ENCODE measurements at places on chromosomes 1 and 21.

DNA sequence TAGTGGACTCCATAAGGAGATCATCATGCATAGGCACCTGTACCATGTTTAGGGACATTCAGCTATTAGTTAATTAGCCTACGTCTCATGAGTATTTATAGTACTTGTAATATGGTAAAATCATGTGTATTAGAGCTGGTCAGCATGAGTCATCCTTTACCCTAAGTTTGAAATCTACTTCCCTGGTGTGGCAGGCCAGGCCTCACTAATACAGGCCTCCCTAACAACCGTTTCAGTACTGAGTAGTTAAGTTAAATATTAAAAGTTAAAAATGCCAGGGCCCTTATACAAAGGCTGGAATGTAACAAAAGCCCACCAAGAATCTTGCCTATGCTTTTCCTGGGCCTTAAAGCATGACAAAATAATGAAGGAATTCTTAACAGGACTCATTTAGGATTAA is 356.3 kb upstream of the DPYD start:
- no peak for DNase-seq

- DNase-seq = no peak
Observed at GRCh38 chr1:50252196-50252595, 143.5 kb downstream of the ELAVL4 start.

GRCh38 chr1:174777262-174777661 is 222.5 kb upstream of the CACYBP start:
- DNase-seq = no peak

GRCh38 chr21:34055615-34056014 is 17.8 kb upstream of the MRPS6 start:
- no peak for DNase-seq

GRCh38 chr21:33619726-33620125 is 21.8 kb downstream of the CRYZL1 start:
- DNase-seq = no peak

- no peak for DNase-seq
Observed at GRCh38 chr1:43381612-43382011, 8.0 kb downstream of the MED8 start.

DNA sequence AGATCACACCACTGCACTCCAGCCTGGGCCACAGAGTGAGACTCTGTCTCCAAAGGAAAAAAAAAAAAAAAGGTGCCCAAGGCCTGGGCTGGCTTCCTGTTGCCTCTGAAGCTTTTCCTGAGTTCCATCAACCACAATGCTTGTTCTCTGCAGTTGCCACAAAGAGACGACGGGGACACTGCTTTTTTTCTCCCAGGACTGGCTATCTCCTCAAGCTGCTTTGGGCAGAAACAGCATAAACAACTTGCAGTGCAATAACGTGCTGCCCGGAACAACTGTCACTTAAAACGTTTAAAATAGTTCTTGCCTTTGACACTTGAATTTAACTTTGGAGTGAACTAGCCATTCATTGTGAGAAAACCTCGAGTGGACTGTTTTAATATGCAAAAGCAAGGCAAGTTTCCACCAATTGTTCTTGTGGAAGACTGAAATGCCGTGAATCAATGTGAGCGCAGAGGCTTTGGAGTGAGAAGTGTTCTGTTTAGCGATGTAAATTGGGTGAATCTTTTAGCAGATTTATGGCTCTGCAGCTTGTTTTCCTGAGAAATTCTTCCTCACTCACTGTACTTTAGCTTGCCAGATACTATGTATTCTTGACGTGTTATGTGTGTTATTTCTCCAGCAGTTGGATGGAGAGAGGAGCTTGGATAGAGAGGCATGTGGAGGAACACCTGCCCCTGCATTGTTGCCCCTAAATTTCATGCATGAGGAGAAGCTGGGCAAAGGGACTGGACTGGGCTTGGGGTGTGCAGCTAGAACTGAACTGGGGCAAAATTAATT is 188.1 kb upstream of the KIAA0040 start:
- no peak for DNase-seq

DNA sequence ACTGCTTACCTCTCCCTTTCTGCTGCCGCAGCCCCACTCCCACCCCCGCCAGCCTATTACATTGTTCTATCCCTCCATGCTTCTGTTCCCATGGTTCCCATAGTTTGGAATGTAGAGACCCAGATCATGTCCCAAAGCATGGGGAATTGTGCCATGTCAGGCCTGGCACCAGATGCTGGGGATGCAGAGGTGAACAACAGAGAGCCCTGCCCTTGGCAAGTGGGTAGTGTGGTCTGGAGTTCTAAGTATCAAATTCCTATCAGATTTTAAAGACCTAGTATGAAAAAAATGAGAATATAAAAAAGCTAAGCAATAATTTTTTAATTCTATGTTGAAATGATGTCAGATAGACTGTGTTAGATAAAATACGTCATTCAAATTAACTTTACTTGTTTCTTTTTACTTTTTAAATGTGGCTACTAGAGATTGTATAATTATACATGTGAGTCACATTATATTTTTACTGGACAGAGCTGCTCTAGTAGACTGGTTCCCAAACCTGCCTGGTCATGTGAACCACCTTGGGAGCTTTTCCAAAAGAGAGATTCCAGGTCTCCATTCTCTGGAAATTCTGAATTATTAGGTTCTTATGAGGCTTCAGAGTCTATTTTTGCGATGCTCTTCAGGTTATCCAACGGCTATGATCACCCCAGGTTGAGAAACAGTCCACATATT is 113.0 kb upstream of the DAB1 start:
- no peak for DNase-seq

GRCh38 chr1:110339407-110340206 is 430 bp downstream of the RBM15 start:
- DNase-seq = no peak

- no peak for DNase-seq
Observed at GRCh38 chr1:225485226-225485625, 57.4 kb upstream of the LBR start.

DNA sequence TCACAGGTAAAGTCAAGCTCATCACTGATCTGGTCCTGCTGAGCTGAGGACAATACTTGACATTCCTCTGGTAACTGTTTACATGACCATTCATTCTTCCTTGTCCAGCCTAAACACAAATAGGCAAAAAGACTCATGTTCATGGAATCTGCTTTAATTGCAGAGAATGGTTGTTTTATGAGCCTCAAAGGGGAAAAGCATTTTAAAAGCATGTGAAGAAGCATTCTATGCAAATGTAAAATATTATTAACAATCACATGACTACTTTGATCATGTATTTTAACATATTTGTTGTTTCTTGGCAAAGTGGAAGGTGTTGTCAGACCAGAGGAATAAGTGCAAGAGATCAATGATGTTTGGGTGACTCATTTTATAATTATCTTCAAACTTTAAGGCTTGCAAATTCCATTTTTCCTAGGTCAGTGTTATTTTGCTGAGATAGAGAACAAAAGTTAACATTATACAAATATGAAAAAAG is 133.7 kb downstream of the RUNX1 start:
- DNase-seq = no peak

GRCh38 chr1:32398401-32398800 is 4.2 kb upstream of the BSDC1 start:
- no peak for DNase-seq

GRCh38 chr1:181100015-181100905 is 11.8 kb downstream of the IER5 start:
- no peak for DNase-seq

DNA sequence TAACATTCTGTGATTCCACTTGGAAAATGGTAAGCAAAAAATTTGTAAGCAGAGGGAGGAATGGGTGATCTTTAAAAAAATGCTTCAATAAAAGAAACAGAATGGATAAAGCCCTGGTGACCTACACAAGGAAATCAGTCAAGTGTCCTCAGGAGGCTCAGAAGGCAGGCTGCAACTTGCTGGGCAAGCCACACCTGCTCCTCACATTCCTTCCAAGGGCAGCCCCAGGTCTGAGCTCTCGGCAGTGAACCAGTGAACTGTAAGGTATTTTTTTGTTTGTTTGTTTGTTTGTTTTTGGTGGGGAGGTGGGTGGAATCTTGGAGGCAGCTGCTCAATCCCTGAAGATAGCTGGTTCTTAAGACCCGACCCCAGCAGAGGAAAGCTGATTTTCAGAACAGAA is 4.4 kb downstream of the TACSTD2 start:
- no peak for DNase-seq
